Endothelial cell (in vitro differentiated cells): ENCODE measurements at places on chromosomes 16 and 17.
A peak's percentile ranks its signal among the peaks of the same experiment; 100 is the strongest.

GRCh38 chr16:74034862-74035261 is 261.8 kb upstream of the PSMD7 start:
- peak; percentile 26 for DNase-seq

DNA sequence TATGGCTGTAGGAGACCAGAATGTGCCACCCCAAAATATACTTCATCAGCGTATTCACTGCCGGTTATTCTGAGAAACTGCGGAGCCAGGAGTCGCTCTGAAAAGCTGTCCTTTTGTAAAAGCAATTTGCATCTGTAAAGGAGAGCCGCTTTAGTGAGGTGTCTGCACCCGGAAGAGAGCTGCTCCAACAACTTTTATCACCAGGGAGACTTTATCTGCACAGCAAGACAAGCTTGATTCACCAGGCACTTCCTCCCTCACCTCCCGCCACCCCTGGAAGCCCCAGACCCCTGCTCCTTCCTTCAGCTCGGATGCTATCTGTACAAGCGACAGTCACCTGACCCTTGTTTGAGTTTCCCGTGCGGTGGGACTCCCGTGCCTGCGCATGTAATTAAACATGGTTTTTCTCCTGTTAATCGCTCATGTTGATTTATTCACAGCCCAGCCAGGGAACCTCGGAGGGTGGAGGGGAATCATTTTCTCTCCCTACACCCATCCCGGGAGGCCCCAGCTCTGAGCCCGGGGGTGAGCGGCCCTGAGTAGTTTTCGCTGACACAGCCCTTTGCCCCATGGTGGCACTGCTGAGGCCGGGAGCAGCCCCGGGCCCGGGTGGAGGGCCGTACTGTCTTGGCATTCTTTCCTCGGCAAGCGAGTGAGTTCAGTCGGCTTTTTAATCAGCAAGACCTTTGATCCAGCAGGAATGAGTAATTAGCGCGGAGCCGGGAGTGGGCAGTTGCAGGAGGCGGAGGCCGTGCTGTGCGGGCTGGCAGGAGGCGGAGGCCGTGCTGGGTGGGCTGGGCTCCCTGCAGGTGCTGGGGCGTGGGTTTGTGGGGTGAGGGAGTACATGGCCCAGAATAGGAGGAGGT is 222.7 kb upstream of the CIBAR2 start:
- peak; percentile 36 for DNase-seq

GRCh38 chr17:57938061-57938502 is 17.1 kb downstream of the CUEDC1 start:
- DNase-seq = no peak

DNA sequence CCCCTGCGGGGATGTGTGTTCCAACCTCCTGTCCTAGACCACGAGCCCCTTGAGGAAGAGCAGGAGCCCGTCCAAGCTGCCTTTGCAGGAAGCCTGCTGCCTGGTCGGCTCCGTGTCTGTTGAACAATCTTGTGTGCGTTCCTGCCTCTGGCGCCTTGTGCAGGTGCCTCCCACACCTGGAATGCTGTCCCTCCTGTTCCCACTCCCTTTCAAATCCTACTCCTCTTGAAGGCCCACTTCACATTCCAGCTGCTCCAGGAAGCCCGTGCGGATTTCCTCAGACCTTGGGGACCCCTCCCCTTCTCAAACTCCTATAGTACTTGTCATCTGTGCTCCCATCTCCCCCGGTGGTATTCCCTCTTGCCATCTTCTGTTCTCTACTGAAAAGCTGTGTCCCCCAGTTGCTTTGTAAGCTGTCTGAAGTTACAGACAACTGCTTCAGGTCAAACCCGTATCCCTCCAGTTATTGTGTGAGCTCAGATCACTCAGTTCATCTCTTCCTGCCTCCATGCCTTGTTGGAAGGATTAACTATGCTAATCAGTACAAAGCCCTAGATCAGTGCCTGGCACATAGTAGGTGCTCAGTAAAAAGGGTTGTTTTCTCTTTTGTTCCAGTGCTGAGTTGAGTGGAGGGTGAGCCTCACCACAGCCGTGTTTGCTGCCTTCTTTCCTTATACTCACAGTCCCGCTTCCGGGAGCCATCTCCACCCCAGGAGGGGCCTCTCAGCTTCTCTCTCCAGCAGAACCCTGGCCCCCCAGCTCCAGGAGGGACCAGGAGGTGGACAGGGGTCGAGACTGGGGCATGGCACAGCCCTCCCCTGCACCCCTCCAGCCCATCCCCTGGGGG is 241.8 kb upstream of the CIBAR2 start:
- no peak for DNase-seq

DNA sequence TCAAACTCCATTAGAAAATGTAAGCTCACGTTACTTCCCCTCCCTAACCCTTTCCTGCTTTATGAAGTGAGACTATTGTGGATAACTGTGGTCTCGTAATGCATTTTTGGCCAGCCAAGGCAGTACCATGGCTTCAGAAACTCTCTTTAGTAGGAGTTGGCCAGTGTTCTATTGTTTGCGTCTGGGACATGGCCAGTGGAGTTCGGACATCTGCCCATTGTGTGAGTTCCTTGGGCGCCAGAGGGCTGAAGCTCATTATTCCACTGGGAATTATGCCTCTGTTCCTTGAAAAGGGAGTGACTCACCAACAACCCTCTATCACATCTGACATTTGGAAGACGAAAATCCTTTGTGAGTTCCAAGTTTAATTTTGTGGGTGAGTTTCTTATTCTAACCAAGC is 319.5 kb upstream of the SOX9 start:
- no peak for DNase-seq

DNA sequence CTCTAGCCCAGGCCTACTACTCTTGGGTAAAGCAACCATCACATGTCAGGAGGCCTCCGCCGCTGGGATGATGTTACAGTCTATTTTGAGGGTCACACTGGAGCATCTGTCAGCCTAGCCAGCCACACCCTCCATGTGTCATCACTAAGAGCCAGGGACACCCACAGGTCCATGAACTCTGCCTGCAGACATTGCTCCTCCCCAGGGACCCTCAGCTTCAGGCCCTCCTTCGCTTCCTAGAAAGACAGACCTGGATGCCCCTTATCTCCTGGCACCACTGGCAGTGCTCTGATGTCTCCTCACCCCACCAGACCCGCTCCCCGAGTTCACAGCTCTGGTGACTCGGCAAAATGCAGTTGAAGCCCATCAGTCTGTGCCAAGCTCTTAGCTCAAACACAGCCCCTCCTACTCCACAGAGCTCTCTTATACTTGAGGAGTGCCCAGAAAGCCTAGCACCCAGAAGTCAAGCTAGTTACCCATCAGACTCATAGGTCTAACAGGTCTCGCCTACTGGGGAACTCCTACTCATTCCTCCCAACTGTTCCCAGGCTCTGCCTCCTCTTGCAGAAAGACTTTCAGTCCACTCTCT is 5.9 kb downstream of the RANBP10 start:
- no peak for DNase-seq

DNA sequence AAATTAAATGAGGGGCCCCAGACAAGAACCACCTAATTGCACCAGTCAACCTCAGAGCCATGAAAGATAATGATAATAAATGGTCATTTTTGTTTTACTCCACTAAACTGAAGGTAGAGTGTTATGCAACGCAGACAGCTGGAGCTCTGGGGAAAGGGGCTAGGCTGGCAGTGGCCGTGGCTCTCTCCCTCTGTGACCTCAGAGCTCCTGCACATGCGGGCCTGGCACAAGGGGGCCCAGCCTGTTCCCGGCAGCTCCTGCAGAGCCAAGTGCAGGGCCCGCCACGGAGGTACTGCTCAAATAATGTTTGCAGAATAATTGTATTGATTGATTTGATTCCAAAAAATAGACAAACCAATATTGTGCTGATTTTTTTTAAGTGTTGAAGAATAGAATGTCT is 109.5 kb downstream of the SALL1 start:
- DNase-seq = no peak

DNA sequence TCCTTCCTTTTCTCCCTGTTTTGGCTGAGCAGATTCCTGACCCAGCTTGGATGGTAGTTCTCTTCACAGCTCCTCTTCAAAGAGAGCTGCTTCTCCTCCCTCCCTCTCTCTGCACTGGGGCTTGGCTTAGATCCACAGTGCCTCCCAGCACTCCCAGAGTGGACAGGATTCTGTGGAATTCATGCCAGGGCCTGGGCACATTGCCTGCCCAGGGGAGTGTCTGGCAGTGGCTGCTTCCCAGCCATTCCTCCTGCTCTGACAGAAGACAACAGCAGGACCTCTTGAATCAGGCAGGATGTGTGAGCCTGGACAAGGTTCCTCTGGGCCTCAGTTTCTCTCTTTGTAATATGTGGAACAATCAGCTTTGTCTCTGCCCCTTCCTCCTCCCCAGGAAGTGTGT is 4.5 kb upstream of the MMP28 start:
- no peak for DNase-seq
